Activated CD8-positive, alpha-beta memory T cell treated with anti-CD3 and anti-CD28 coated beads for 4 hours (primary cell): ENCODE measurements at places on chromosomes 5 and 9.

DNA sequence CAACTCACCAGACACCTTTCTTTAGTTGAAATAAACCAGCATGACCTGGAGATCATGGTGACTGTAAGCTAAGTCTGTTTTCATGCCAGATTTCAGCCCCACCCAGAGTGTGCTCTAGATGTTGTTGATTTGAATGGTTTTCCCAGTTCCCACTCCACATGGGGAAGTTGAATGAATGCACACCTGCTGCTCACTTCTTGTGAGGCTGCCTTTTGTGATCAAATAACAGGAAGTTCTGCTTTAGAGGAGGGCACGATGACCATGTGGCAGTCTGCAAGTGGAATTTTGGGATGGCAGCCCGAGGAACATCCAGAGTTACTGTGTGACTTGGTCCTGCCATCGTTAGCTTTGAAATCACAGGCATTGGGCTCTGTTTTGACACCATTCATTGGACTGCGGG, 18.7 kb downstream of the SLC46A2 start:
- no peak for DNase-seq

- no peak for DNase-seq
These were observed 540.9 kb downstream of the KIF4B start for GRCh38 chr5:155554500-155554899.

GRCh38 chr5:14510880-14511279, 70.7 kb upstream of the OTULINL start:
- DNase-seq, result no peak

DNA sequence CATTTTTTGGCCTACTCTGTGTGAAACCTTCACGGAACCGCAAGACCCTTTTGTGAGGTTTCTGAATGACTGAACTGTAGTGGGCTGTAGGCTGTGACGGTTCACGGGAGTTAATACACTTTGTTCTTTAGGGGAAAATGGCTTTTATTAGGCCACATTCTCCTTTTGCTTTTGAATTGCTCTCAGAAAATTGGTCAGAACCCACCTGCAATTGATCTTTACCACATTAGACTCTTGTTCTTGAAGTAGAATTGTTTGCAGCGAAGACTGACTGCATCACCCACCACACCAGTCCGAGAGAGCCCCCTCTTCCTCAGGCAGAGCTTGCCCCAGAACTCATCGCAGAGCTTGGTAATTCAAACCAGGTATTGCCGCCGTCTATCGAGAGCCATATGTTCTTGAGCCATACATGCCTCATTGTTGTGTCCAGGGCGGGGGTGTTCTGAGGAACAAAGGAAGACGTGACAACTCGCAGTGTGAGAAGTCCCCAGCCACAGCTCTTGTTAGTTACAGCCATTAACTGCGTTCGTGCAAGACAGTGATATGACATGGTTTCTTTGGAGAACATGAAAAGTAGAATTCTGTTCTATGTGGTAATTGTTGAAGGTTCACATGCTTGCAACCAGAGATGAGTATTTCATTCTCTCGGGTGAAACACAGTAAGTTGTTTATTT, 166.4 kb upstream of the OTULINL start:
- no peak for DNase-seq

- DNase-seq, result no peak
These were observed 119.6 kb upstream of the ITGA1 start for GRCh38 chr5:52668139-52668538.

DNA sequence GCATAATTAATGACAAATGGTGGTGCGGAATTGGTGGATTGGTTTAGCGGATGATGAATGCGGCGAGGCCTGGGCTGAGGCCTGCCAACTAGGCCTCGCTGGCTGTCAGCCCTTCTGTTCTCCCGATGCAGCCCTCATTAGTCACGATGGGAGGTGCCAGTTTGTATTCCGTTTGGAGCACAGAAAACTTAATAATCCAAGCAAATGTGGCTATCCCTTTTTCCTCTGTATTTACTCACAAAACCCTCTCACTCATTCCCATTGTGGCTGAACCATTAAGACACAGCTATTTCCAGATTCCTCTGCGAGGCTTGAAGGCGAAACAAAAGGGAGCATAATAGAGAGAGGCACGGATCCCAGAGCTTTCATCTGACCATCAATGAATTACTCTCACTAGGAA, 114.3 kb downstream of the MVB12B start:
- DNase-seq, result no peak

- peak; percentile 49 for DNase-seq
These were observed 4.4 kb upstream of the ST6GALNAC6 start for GRCh38 chr9:127903557-127904475.

DNA sequence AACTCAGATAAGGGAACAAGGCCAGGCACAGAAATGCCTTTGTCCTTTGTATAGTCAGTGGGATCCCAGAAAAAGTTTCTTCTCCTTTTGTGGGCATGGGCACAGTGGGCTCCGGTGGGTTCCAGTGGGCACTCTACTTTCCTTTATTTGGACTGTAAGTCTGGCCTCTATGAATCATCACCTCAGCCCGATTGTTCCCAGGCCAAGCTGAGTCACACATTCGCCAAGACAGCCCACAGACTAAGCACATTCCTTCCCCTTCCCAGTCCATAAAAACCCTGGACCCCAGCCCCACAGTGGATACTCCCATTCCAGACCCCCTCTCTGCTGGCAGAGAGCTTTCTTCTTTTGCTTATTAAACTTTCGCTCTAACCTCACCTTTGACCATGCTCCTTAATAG, 165.0 kb downstream of the FBXL17 start:
- DNase-seq, result no peak

DNA sequence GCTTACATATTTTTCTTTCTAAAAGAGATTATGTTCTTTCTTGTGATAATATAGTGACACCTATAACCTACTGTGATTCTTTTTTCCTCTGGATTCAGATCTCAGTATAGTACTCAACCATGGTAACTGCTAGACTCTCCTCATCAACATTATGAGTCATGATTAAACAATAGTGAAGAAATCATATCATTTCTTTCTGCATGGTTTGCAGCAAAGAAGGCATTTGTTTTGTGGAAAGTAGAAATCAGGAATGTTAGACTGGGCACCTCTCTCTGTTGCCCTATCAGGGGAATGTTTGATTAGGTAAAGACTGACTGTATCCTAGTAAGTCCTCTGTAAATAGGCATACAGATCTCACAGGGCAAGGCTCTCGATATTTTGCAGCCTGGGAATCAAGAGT, 25.6 kb upstream of the SMC2 start:
- no peak for DNase-seq

DNA sequence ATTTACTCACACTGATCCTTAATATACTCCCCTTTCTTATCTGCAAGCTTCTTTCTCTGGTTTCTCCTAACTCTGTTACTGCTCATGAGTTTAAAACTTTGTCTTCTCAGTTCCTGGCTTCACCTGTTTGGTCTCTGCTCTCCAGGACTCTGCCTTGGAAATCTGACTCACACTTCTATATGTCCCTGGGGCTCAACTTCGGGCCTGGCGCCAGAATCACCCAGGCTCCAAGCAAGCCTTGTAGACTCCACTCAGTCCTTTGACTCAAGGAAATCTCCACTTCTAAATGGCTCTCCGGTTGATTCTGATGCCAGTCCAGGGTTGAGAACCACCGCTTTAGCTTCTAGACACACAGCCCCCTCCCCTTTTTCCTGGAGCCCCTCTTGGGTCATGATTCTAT, 57.8 kb downstream of the TMC1 start:
- no peak for DNase-seq

DNA sequence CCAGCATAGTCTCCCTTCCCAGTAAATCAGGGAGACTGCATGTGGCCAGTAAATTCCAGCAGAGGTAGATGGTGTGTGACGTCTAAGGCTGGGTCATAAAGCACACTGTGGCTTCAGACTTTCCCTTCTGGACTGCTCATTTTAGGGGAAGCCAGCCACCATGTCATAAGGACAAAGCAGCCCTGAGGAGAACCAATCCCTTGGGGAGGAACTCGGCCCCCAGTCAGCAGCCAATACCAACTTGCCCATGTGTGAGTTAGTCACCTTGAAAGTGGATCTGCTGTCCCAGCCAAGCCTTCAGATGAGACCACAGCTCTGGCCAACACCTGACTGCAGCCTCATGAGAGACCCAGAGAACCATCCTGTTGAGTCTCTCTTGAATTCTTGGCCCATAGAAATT, 14.7 kb upstream of the NINJ1 start:
- DNase-seq, result no peak

GRCh38 chr5:28012538-28012937, 974.2 kb upstream of the CDH9 start:
- no peak for DNase-seq

- DNase-seq, result no peak
These were observed 85.2 kb downstream of the MRPS27 start for GRCh38 chr5:72234868-72235267.

- no peak for DNase-seq
These were observed 564.9 kb downstream of the SEMA5A start for GRCh38 chr5:8981016-8981415.

- no peak for DNase-seq
These were observed 59.2 kb downstream of the PRLR start for GRCh38 chr5:35171078-35171477.

DNA sequence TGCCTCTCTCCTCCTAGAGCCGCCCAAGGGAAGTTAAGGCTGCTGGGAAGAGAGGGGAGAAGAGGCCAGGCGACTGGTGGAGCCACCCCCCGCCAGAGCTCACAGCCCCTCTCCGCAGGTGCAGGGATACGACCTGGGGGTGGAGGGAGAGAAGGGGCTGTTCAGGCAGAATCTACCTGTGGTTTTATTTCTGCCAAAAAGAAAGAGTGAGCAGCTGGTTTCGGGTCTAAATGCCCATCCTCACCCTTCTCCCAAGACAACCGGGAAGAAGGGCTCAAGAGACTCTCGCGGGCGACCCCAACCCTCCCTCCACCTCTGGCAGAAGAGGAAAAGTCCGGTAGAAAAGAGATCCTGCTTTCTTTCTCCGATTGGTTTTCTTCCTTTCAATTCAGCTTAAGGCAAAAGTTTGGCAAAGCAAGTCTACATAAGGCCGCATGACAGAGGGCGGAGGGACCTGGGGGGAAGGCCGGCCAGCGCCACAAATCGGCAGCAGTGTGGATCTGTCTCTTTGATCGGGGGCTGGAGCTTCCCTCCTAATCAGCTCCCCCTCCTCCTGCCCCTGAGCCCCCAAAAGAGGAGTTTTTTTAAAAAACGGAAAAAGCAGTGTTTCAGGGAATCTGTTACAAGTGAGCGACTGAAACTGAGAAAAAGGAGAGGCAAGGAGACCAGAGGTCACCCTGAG, 16.3 kb downstream of the FAM78A start:
- no peak for DNase-seq
